ENCODE measurements at places on chromosomes 4 and X.

GRCh38 chrX:148530464-148531077, 30.2 kb downstream of the AFF2 start:
- peak; percentile 2 for DNase-seq

GRCh38 chr4:82809619-82810018, 11.0 kb upstream of the SCD5 start:
- DNase-seq = no peak

- peak; percentile 36 for DNase-seq
Measured at GRCh38 chrX:74133156-74133796, 170.7 kb upstream of the ZCCHC13 start.

- no peak for DNase-seq
Measured at GRCh38 chr4:113739197-113739596, 22.3 kb downstream of the CAMK2D start.

DNA sequence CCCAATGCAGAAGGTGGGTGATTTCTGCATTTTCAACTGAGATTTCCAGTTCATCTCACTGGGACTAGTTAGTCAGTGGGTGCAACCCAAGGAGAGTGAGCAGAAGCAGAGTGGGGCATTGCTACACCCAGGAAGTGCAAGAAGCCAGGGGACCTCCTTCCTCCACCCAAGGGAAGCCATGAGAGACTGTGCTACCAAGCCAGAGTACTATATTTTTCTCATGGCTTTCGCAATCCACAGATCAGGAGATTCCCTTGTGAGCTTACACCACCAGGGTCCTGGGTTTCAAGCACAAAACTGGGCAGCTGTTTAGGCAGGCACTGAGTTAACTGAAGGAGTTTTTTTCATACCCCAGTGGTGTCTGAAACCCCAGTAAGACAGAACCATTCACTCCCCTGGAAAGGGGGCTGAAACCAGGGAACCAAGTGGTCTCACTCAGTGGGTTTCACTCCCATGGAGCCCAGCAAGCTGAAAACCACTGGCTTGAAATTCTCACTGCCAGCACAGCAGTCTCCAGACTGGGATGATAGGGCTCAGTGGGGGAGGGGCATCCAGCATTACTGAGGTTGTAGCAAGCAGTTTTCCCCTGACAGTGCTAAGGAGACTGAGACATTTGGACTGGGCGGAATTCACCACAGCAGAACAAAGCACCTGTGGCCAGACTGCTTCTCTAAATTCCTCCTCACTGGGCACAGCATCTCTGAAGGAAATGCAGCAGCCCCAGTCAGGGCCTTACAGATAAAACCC, 903.4 kb downstream of the TECRL start:
- DNase-seq = no peak

- DNase-seq = no peak
Measured at GRCh38 chrX:87679849-87680248, 162.2 kb downstream of the KLHL4 start.

GRCh38 chrX:148020329-148020728, 39.2 kb downstream of the FMR1NB start:
- no peak for DNase-seq

- DNase-seq = no peak
Measured at GRCh38 chr4:149841686-149842085, 26.0 kb upstream of the IQCM start.

- no peak for DNase-seq
Measured at GRCh38 chr4:44446191-44446590, 2.4 kb downstream of the KCTD8 start.

DNA sequence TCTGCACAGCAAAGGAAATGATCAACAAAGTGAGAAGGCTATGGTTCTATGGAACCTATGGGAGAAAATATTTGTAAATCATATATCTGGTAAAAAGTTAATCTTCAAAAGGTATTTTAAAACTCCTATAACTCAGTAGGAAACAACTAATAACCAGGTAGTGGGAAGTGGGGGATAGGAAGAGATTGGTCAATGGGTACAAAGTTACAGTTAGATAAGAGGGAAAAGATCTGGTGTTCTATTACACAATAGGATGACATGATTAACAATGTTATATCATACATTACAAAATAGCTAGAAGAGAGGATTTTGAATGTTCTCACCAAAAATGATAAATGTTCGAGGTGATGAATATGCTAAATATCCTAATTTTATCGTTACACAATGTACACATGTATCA, 46.3 kb downstream of the NDNF start:
- DNase-seq = no peak

DNA sequence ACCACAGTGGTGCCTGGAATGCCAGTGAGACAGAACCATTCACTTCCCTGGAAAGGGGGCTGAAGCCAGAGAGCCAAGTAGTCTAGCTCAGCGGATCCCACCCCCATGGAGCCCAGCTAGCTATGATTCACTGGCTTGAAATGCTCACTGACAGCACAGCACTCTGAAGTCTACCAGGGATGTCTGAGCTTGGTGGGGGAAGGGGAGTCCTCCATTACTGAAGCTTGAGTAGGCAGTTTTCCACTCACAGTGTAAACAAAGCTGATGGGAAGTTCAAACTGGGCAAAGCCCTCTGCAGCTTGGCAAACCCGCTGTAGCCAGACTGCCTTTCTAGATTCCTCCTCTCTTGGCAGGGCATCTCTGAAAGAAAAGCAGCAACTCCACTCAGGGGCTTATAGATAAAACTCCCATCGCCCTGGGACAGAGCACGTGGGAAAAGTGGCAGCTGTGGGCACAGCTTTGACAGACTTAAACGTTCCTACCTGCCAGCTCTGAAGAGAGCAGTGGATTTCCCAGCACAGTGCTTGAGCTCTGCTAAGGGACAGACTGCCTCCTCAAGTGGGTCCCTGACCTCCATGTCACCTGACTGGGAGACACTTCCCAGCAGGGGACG, 32.0 kb downstream of the NAP1L2 start:
- no peak for DNase-seq

DNA sequence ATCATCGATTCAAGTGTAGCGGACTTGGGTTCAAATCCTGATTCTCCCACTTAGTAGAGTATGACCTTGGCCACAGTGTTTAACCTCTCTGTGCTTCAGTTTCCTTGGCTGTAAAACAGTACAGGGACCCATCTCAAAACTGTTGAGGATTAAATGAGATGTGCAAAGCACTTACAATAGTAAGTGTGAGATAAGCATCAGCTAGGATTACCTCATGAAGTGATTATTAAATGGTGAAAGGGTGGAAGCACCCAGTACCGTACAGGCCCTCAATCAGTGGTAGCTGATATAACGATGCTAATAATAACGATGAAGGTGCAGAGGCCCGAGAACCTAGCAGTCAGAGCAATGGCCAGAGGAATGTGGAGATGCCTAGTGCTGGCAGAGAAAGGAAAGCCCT, 45.1 kb downstream of the PRPS1 start:
- no peak for DNase-seq

DNA sequence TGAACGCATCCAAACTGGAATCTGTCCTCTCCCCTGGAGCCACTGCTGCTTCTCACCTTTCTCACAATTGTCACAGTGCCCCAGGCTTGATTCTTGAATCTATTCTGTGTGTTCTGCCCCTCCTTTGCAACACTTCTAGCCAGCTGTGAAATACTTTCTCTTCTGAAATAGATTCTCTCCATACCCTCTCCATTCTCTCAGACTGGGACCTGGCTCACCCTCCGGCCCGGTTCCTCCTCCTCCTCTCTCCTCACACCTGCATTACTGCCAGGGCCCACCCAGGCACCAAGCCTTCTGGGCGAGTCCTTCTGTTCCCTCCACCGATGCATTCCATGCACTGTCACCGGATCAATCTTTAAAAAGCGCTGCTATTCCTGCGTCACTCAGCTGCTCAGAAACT, 336.1 kb downstream of the UNC5C start:
- no peak for DNase-seq

DNA sequence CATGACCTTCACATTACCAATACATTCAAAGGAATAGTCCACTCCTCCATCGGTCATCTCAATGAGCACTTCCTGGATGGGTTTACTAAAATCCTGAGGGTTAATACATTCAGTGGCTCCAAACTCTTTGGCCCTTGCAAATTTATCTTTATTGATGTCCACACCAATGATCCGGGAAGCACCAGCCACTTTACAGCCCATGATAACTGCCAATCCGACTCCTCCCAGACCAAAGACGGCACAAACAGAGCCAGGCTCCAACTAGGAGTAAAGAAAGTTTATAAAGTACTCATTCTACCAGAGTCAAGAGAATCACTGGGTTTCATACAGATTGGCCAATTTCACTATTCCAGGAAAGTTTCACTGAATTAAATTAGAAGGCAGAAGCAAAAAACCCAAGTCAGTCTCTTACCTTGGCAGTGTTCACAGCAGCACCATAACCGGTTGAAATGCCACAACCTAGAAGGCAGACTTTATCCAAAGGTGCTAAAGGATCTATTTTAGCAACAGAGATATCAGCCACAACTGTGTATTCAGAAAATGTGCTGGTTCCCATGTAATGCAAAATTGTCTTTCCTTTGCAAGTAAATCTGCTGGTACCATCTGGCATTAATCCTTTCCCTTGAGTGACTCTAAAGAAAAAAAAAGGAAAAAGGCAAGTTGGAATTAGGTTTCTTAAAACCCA, 12.2 kb downstream of the ADH5 start:
- no peak for DNase-seq

GRCh38 chr4:184620212-184620867, 28.9 kb downstream of the CASP3 start:
- no peak for DNase-seq

DNA sequence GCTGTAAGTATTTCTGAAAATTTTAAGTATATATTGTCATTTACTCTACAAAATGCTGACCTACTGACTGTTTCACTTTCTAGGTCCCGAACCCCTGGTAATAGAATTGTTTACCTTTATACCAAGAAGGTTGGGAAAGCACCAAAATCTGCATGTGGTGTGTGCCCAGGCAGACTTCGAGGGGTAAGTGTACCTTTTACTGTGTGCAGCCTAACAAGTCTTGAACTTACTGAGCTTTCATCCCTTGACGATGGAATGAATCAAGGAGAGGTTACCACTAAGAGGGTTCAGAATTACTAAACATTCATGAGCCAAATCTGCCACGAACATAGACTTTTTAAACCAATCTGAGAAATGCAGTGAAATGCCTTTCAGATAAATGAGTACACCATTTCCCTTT, 1.6 kb downstream of the RPL34 start:
- DNase-seq = no peak

DNA sequence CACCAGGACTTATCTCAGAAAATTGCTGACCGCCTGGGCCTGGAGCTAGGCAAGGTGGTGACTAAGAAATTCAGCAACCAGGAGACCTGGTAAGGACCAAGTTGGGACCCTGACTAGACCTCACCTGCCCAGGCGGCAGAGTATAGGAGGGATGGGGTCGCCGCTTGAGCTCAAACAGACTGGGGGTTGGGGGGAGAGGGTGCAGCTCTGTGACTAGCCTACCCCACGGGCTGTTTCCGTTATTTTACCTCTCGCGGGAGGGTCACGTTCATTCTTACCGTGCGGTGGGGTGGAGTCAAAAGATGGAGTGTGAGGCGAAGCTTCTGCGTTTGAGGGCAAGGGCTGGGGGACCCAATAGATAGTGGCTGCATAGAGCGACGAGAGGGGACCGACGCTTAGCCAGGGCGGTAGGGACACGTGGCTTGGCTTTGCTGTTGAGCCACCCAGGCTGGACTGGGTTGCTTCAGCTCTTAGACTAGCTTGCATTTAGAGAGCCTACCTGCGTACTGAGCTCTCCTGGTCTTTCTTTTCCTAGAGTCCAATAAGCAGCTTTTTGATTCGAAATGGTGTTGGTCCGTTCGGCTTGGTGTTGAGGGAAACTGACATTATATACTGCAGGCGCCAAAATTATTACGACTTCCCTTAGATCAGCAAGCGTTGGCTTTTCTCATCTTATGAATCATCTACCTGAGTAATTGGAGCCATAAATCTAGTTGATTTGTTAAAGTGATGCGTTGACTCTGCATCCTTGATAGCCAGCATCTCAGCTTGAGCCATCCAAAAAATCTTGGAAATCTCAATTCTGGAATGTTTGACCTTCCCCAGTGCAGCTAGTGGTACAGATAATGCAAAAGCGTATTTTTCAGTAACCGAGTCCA, 591 bp downstream of the PRPS1 start:
- DNase-seq = no peak

GRCh38 chr4:123667496-123667895, 270.9 kb downstream of the SPRY1 start:
- no peak for DNase-seq

GRCh38 chr4:167109859-167110258, 124.4 kb downstream of the SPOCK3 start:
- DNase-seq = no peak

DNA sequence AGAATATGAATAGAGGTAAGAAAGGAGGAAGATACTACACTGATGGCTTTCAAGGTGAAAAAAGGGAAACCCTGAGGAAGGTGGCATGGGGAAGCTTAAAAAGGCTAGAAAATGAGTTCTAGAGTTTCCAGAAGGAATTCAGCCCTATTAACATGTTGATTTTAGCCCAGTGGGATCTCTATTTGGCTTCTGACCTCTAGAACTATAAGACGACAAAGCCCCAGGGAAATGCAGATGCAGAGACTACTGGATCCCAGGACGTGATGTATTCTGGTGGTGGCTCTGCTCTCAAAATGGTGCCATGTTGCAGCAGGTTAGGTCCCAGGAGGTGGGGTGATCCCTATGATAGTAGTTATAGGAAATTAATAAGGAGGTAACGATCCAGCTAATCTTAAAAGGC, 120.4 kb downstream of the TMA16 start:
- DNase-seq = no peak

DNA sequence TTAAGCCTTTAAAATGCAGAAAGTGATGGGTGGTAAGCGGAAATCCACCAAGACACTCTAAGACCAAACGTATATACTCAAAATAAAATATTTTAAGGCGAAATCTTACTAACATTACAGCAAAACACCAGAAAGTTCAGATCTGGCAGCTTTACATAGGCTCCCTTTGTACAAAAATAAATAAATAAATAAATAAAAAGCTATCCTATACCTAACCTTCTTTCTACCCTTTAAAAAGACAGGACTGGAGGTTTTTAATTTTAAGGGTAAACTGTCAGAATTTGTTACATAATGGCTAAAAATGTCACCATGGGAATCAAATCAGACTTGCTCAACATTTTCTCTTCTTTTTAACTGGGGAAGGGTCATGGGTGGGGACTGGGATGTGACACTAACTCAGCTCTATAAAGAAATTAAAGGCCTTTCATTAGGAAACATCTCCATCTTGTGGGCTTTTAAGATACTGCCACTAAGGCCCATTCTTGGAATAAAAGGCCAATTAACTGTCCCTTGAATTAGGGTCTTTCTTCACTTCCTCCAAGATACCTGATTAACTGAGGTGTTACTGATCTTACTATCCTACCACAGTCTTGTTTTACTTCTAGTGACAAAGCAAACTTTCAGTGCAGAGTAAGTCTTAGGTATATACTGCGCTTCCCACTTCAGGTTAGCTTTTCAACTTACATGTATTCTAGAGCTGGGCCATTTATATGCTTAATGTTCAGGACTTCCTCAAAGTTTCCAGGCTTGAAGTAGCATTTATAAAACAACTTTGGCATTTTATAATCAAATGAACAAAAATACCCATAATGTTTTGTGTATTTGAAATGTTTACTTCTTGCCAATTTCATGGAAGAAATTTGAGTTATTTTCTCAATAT, 13.3 kb downstream of the HNRNPD start:
- no peak for DNase-seq
